ENCODE measurements at places on chromosomes 7 and 10.

- DNase-seq: peak; percentile 41
These were observed 9.8 kb downstream of the AFAP1L2 start for GRCh38 chr10:114394531-114394930.

DNA sequence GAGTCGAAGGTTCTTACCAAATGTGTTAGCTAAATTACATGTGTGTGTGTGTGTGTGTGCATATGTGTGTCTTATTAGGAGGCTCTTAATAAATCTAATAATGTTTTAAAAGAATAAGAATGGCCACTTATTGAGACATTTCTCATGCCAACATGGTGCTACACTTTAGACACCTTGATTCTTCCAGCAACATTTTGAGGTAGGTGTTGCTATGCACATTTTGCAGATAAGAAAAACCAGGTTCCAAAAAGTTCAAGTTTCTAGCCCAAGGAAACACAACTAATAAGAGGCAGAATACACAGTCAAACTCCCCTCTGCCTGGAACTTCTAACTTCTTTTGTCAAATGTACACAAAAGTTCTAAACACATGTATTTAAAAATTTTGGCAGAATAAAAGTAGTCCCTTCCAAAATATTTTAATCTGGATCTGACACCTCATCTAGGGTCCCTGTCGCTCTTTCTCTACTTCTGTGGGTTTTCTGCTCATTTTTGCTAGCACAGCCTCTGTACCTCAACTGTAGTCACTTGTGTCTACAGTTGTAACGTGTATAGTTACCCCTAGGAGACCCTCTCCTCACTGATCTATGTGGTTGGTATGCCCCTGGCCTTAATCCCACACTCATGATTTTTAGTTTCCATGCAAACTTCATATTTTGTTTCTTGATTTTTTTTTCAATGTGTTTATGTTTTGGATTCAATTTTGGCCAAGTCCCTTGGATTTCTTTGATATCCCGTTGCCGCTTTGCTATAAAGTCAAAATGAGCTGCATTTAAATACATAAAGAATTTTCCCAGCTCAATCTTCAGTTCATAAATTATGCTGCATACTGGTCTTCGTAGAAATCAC, 4.3 kb downstream of the ANKRD1 start:
- no peak for DNase-seq

DNA sequence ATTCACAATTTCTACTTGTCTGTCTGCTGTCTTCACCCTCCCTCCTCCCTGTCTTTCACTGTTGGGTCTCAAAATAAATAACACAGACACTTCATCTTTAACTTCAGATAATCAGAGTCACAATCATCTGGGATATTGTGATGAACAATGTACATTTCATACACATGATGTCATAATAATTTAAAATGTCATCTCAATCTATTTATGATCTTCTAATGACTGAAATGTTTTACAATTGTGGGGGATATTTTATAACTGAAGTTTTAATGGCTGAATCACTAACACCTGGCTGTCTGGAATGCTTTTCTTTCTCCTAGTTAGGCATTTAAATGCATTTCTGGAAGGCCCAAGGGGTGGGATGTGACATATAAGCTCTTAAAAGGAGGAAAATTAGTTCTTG, 859.8 kb downstream of the LRMDA start:
- no peak for DNase-seq

GRCh38 chr10:50361946-50362345, 110.6 kb upstream of the ASAH2 start:
- no peak for DNase-seq

- no peak for DNase-seq
These were observed 50.8 kb downstream of the RBM20 start for GRCh38 chr10:110694820-110695538.

DNA sequence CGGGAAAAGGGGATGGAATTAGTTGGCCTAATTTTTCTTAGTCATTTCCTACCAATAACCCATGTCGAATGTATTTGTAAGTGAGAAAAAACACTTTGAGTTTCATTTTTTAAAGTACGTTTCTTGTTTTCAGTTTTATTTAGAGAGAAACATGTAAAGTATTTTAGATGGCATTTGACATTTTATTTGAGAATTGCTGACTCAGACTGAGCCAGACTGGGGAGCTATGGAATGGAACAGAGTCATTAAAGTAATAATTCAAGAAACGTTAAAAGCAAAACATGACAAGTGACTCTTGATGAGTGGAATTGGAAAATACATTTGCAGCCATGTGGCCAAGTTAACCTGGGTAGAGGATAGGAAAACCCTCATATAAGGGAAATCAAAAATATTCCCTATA, 286.1 kb upstream of the NPSR1 start:
- no peak for DNase-seq

DNA sequence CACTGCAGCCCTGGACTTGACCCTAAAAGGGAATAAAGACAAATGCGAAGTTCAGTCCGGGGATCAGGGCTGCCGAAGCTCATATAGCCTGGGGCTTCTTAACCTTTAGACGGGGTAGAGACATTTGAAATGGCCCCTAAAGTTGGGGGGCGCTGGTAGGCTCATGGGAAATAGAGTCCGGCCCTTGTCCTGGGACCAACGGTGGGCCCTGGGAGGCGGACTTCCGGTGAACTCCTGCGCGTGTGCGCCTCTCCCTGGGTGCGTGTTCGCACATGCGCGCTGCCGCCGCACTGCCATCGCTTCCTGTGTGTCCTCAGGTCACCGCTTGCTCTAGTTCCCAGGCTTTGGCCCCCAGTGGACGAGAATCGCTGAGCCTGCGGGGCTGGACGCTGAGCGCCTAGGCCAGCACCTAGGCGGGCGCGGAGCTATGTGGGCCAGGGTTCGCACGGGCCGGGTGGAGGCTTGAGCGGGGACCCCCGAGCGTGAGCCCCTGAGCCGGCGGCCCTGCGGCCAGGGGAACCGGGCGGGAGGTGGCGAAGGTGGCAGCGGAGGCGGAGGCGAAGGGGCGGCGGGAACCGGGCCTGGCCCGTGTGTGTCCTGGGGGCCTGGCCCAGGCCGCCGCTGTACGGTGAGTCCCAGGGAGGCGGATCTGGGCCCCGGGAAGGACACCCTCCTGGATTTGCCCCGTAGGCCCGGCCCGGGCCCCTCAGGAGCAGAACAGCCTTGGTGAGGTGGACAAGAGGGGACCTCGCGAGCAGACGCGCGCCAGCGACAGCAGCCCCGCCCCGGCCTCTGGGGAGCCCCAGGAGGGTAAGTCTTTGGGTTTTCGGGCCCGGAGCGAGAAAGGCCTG, 23.0 kb upstream of the ZNF12 start:
- peak; percentile 76 for DNase-seq

DNA sequence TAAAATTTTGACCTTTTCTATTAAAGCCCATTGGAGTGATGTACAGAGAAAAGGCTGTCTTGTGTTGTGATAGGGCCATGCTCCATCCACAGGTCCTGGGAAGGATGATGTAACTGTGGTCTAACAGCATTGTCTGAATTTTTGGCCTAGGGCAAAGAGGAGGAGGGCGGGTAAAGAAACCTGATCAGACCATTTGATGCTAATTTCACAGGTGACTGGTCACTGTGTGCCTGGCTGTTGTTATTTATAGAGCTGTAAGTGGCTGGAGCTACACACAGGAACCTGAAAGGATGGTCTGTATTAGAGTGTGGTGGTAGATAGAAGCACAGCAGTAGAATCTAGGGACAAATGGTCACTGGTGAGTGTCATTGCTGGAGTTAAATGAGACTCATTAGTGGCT, 182.1 kb downstream of the AUTS2 start:
- DNase-seq: no peak

DNA sequence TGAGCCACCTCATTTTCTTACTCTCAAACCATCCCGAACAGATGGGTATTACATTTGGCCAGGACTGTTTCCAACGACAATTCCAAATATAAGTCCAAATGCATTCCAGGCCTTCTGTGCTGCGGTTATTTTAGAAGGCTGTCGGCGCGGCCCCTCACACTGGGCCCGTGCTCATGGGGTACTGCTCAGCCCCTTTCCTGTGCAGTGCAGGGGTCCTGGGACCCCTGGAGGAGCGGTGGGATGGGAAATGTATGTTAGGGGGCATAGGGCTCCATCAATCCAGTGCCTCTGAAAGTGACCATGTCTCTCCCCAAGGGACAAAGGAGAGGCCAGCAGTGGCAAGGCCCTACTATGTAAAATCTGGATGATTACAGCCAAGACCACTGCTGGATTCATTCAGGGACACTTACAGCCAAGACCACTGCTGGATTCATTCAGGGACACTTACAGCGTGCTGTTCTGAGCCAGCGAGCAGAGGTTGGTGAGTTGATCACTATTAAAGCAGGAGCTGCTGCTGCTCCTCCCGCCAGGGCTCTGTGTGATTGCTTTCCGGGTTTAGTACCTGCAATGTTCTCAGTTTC, 66.3 kb downstream of the CHST15 start:
- no peak for DNase-seq

DNA sequence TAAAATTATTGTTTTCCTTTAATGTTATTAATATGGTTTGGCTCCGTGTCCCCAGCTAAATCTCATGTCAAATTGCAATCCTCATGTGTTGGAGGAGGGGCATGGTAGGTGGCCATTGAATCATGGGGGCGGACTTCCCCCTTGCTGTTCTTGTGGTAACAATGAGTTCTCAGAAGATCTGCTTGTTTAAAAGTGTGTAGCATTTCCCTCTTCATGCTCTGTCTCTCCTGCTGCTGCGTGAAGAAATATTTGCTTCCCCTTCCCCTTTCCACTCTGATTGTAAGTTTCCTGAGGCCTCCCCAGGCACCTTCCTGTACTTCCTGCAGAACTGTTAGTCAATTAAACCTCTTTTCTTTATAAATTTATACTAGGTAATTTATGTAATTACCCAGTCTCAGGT, 27.5 kb downstream of the VIM start:
- DNase-seq: no peak

DNA sequence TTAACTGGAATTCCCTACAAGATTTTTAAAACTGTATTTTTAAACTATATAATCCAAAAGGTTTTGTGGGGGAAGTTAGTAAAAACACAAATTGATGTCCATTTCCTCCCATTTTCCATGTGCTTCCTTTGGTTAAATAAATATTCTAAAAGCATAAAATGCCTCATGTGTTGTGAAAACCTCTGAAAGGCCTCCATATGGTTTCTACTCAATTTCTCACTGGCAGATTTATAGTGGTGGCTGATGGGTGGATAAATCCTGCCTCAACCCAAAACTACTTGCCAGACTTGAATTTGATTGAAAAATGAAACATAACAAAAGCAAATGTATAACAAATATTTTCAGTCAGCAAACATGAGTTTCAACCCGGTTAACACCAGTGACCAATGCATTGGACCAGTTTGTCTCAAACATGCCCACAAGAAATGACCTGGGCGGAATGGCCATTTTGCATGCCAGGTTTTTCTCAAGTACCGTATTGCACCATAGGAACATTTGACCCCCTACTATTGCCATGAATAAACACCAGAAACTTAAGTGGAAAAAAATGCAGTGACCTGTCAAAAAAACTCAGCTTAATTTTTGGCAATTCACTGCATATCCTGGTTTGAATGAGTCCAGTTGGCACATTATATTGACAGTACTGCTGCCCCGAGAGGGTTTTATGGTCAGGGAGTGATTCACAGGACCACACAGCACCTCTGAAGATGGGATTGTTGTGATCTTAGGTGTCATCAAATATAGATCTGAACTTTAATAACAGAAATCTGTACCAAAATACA, 454.6 kb upstream of the ANKRD30A start:
- no peak for DNase-seq

DNA sequence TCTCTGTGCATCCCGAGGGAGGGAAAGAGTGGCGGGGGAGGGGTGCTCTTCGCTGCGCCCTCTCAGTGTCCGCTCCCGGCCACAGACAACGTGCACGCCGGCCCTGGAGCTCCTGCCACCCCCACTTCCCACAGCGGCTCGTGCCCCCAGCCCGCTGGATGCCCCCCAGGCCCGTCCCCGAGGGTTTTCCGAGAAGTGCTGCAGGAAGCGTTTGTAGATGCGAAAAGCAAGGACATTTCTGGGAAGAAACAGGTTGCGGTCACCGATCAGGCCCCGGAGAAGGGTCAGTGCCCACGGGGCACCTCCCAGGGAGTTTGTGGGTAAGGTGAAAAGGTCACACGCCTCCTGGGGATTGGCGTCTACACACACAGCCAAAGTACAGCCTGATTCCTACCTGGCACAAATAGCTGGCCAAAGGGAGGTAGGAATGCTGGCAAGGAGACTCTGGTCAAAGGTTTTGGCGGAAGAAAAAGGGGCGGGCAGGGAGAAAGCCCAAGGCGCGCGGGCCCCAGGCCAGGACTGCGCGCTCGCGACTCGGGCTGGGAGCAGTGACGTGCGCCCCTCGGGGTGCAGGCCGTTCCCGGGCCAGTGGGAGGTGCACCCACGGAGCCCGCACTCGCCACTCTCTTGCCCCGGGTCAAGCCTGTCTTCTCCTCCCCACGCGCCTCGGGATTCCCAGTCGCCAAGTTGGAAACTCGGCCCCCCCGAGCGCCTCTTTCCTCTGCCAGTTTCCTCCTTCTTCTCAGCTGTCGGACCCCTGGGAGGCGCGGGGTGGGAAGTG, 1.5 kb upstream of the NRP1 start:
- no peak for DNase-seq

- DNase-seq: no peak
These were observed 23.4 kb upstream of the FAM170B start for GRCh38 chr10:49157229-49157628.

GRCh38 chr7:52995676-52996075, 39.8 kb upstream of the POM121L12 start:
- DNase-seq: no peak

DNA sequence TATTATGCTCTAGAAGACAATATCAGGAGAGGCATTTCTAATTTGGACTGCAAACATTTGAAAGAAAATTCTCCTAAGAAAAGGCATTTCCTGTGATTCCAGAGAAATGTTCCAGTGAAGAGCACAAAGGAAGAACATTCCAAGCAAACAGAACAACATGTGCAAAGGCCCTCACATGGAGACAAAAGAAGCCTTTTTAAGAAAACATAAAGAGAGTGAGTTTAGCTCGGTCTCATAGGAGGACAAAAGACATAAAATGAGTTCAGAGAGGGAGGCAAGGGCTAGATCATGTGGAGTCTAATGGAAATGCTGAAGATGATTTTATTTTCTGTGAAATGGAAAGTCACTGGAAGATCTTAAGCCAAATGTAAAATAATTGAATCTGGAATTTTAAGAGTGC, 269.8 kb upstream of the HGF start:
- DNase-seq: no peak

GRCh38 chr10:35251373-35252100, 84.8 kb upstream of the CCNY start:
- no peak for DNase-seq

GRCh38 chr10:19169041-19169440, 120.4 kb downstream of the MALRD1 start:
- no peak for DNase-seq

GRCh38 chr7:117531595-117532244, 51.9 kb downstream of the CFTR start:
- DNase-seq: no peak

GRCh38 chr7:135910393-135911036, 66.6 kb downstream of the MTPN start:
- no peak for DNase-seq
